ENCODE measurements at places on chromosomes 5 and 9. TPM values are rescaled to one million over a fixed set of nuclear protein-coding genes. Genes with fewer than 3 reads are reported as not detected.

Gene DNAJC25
- 6.6 TPM for total RNA-seq

GRCh38 chr9:35285731-35286130, 123.9 kb downstream of the UNC13B start:
- DNase-seq, result no peak
- no peaks in the 10 kb centered on the region for H3K27me3 ChIP-seq
- no peak overlapping the region for H3K27ac ChIP-seq

DNA sequence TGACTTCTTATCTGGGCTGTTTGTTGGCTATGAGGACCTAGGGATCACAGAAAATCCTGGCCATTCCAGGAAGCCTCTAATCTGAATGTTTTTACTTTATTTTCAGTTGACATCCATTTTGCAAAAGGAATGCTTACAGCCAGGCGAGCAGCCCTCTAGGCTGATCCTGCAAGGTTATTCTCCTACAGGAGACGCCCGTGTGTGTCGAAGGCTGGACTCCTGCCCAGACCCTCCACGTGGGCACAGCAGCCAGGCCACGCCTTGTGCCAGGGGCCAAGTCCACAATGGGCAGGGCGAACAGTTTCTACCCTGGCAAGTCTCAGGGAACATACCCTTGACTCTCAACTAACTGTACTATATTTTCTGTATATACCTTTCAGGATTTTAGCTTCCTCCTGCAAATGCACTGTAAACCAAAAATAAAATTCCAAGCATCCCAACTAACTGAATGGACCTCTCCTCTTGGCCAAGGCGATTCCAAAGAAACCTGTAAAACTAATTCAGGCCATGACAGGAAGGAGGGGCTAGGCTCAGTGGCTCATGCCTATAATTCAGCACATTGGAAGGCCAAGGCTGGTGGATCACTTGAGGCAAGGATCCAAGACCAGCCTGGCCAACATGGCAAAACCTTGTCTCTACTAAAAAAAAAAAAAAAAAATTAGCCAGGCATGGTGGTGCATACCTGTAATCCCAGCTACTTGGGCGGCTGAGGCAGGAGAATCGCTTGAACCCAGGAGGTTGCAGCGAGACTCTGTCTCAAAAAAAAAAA, 5.7 kb downstream of the CMBL start:
- H3K27me3 ChIP-seq, result no peaks in the 10 kb centered on the region
- no peaks in the 10 kb centered on the region for H3K36me3 ChIP-seq
- DNase-seq, result no peak
- H3K27ac ChIP-seq, result no peak overlapping the region
- H3K4me1 ChIP-seq, result no peaks in the 10 kb centered on the region

DNA sequence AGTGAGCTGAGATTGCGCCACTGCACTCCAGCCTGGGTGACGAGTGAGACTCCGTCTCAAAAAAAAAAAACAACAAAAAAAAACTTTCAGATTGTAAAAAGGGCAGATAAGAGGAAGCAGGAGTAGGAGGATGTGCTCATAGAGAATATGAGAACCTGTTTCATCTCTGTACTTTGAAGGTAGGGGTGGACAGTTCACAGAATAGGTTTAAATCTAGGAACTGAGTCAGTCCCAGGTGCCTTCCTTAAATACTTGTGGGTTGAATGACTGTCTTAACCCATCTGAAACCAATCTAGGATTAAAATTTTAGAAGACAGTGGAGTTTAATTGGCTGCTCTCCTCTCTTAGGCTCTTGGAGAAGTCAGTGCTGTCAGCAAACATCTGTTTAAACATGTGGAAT, 12.4 kb downstream of the POLK start:
- no peaks in the 10 kb centered on the region for H3K27me3 ChIP-seq
- no peak overlapping the region for H3K27ac ChIP-seq
- no peaks in the 10 kb centered on the region for H3K4me1 ChIP-seq

GRCh38 chr9:7960320-7961050, 160.9 kb upstream of the DMAC1 start:
- no peaks in the 10 kb centered on the region for H3K27me3 ChIP-seq
- no peaks in the 10 kb centered on the region for H3K4me1 ChIP-seq
- DNase-seq, result no peak
- no peak overlapping the region for H3K27ac ChIP-seq
- H3K36me3 ChIP-seq, result no peaks in the 10 kb centered on the region
- no peak overlapping the region for H3K4me3 ChIP-seq

DNA sequence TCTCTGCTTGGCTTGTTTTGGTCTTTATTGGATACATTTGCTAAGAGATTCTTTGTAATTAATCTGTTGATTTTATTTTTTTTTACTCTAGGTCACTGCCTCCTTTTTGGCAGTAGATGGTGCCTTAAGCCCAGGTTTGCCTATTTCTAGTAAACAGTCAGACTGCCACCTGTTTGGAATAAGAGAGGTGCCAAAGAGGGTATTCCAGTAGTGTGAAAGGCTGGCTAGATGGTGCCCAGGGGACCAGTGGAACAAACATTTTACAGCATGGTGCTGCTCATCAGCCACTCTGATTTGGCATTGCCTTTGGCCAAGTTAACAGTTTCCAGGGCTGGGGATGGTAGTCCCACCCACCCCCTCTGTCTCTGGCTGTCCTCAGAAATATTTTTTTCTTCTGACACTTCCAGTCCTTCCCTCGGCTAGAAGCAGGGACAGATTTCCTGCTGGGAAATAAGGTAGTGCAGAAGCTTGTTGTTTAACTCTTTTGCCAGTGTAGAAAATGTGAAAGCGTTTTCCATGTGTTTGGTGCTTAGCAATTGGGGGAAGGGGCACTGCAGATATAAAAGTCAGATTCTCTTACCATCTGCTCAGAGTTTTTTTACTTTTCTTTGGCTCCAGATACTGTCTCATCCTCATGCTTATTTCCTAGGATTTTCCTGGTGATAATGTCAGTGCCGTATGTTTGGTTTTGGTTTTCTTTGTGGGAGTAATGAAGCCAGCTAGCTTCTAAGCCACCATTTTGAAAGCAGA, 36.6 kb upstream of the FBXL7 start:
- no peak overlapping the region for H3K27ac ChIP-seq
- H3K4me1 ChIP-seq, result no peaks in the 10 kb centered on the region

DNA sequence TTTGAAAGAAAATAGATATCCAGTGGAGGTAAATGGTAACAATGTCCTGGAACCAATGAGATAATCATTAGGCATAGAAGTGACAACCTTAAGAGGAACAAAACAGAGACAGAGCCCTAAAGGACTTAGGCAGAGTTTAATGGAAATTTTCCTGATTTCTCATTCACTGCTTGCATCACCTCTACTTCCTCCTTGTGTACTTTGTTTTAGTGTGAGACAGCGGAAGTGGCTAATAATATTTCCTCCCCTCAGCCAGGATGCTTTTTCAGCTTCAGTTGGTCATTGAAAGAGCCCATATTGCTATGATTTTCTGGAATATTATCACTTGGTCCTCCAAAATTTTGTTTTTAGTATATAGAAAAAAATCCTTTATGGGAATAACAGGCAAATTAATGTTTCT, 153.4 kb upstream of the MPDZ start:
- H3K4me1 ChIP-seq, result peaks cover 23% of the 10 kb centered on the region
- no peak for DNase-seq
- no peaks in the 10 kb centered on the region for H3K27me3 ChIP-seq

DNA sequence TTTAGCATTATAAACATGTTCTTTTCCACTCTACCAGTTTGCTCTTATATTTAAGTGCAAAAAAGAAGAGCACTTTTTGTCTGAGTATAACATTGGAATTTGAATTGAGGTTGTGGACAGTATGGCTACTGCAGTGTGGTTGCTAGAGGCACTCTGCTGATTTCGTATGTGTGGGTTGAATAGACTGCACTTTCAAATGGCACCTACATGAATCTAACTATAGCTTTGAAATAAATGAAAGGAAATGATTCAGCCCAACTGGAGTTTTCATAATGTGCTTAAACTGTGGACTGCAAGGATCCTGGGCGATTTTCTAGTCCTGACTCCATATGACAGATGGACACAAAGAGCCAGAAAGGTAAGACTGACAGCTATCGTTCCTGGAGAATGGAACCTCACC, 657.6 kb upstream of the RIOK2 start:
- no peak overlapping the region for H3K4me3 ChIP-seq
- H3K27me3 ChIP-seq, result no peaks in the 10 kb centered on the region
- H3K4me1 ChIP-seq, result no peaks in the 10 kb centered on the region
- DNase-seq, result no peak
- no peak overlapping the region for H3K27ac ChIP-seq
